ENCODE measurements at places on chromosomes 7 and 10.

DNA sequence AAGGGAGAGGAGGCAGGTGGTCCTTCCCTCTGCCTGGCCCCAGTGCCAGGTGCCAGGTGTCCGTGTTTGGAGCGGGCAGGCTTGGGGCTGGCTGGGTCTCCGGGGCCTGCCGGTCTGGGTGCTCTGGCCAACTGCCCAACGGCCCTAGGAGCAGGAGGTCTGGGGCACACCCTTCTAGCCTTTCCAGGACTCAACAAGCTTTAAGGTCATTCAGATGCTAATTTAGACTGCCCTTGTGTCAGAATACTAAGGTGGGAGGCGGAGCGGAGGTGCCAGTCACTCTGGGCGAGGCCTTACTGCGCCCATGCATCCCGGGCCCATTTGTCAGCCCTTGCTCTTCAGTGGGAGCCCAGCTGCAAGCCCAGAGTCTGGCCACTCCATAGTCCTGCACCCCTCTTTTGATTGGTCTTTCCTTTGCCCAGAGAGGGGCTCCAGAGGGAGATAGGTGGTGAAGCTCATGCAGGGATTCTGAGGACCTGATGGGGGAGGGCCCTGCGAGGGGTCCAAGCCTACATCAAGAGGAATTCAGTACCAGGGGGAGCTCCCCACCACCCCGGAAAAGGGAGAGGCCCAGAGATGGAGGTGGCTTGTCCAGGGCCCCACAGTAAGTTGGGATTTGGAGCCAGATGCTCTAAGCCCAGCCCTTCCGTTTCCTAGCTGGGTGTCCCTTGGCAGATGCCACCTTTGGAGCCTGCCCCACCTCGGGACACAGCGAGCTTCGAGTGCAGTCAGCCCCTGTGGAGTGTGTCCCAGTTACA lies 1.3 kb downstream of the PGAM2 start:
- no peak for DNase-seq

DNA sequence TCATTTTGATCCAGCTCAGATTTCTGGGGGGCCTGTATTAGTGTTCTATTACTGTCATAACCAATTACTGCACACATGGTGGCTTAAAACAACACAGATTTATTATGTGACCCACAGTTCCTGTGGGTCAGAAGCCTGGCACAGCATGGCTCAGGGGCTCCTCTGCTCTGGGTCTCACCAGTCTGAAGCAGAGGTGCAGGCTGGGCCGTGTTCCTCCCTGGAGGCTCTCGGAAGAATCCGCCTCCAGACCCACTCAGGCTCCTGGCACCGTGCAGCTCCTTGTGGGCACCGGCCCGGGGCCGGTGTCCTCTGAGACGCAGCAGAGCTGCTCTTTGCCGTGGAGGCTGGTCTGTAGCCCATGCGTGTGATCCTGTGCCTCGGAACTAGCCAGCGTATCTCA lies 61.5 kb downstream of the RAMP3 start:
- DNase-seq, result no peak

- no peak for DNase-seq
Measured at GRCh38 chr10:88849234-88849633, 2.4 kb downstream of the ANKRD22 start.

DNA sequence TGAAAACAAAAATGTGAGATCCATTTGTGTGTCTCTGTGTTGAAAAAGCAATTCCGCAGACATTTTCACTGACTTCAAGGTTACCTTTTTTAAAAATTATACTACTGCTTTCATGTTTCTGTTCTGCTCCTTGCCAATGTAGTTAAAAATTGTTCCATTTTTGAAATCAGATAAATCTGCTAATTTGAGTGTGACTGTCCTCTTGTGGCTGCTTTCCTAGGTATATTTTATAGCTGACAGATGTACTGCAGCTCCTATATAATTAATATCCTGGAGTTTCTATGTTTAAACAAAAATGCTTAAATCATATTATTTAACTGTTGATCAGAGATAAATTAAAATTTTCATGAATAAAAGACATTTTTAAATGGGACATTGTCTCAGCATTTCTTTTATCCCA lies 177.6 kb upstream of the LRRTM3 start:
- DNase-seq, result no peak

DNA sequence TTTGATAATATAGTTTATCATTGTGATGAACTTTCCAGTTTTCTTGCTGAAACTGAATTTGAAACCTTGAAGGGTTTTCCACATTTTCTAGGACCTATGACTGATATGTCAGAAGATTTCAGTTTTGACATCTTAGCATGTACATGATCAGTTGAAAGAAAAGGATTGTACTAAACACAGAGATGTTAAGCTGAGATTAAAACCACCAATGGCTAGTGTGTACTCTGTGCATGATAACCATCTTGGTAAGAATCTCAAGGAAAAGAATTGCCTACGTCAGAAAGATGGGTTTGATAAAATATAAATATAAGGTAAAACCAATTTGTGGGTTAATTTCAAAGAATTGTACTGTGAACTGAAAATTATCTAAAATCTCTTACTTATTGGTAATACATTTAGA lies 776.4 kb downstream of the GATA3 start:
- no peak for DNase-seq

GRCh38 chr7:14875941-14876587 lies 26.5 kb downstream of the DGKB start:
- no peak for DNase-seq

DNA sequence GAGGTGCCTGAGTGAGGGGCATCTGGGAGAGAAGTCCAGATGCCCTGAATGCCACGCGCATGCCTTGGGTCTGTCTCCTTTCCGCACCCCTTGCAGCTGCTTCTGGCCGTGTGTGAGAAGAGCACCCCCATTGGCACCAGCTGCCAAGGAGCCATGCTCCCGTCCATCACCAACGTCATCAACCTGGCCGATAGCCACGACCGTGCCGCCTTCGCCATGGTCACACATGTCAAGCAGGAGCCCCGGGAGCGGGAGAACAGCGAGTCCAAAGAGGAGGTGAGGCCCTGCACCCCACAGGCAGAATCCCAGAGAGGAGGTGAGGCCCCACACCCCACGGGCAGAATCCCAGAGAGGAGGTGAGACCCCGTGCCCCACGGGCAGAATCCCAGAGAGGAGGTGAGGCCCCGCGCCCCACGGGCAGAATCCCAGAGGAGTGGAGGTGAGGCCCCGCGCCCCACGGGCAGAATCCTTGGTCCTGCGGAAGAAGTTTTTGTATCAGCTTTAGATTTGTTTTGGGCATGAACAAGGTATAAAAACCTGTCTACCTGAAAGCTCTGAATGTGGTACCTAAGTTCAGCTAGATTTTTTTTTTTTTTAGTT lies 91.8 kb downstream of the TRRAP start:
- DNase-seq, result no peak

DNA sequence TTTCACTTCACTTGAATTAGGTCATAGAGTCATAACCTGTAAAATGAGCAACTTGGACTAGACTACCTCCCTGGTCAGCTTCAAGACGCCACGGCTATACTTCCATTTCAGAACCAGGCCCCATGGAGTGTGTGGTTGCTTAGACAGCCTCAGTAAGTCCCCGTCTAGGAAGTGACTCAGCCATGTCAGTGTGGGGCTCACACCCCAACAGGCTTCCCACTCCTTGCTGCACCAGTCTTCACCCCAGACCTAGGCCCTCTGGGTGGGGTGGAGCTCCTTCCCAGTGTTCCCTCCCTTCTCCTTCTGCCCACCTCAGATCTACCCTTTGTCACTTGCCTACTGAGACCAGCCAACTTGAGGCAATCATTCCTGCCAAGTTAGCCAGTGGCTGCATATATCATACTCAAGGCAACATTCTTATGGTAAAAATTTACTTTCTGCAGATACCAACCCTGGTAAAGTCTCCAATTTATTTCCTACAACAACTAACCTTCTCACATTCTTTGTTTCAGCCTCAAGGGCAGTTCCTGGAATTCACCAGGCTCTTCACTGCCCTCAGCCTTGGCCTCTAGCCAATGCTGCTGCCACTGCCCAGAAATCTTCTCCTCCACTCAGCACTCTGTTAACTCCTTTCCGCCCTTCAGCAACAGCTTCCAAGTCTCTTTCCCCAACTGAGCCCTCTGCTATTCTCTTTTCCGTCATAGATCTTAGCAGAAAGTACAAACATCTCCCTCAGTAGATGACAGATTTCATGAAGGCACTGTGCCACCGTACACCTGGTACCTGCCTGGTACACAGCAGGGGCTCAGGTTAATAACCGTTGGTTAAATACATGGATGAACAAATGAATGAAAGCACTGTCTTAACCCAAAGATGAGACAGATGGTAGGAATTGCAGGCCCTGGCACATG lies 31.3 kb upstream of the ZNRF2 start:
- no peak for DNase-seq

- no peak for DNase-seq
Measured at GRCh38 chr10:97676770-97677581, 10.1 kb downstream of the AVPI1 start.

- DNase-seq, result no peak
Measured at GRCh38 chr10:116069856-116070255, 203.2 kb downstream of the GFRA1 start.

- DNase-seq, result no peak
Measured at GRCh38 chr10:28060031-28060607, 61.2 kb upstream of the ODAD2 start.

- DNase-seq, result no peak
Measured at GRCh38 chr10:16853201-16853600, 36.0 kb upstream of the RSU1 start.

GRCh38 chr10:10213237-10213636 lies 804.4 kb upstream of the CELF2 start:
- DNase-seq, result no peak

GRCh38 chr10:133405272-133405671 lies 11.3 kb downstream of the MTG1 start:
- DNase-seq, result no peak

GRCh38 chr7:123916240-123916724 lies 8.8 kb upstream of the SPAM1 start:
- no peak for DNase-seq

DNA sequence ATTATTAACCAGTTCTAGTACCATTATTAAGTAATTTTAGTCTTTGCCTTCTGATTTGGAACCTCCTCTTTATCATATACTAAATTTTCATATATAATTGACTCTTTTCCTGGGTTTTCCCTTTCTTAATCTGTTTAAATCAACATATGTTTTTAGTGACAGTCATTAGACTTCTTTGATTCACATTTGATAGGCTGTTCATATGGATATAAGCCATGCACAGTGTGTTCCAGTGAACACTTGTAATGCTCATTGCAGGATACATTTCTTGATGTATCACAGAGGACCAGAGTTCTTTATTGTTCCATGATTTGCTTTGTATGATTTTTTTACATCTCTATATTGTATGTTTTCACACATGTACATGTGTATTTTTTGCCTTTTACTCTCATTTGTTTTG lies 114.0 kb downstream of the MLLT10 start:
- DNase-seq, result no peak

DNA sequence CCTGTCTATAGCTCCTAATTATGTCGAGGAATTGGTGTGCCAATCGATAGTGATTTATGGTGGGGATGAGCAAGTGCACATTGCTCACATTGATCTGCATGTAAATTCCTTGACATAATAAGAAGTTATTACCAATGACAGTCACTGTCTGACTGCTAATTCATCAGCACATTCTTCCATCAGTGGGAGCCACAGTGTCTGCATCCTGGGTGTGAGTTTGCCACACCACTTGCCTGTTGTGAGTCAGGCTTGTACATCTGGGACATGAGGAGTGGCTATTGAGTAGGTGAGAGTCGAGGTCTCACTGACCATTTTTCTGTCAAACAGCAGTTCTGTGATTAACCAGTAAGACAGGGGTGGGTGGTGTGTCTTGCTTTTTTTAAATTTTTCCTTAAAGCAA lies 263.4 kb downstream of the LRMDA start:
- no peak for DNase-seq

- DNase-seq, result no peak
Measured at GRCh38 chr7:5458921-5459480, 35.4 kb upstream of the TNRC18 start.

DNA sequence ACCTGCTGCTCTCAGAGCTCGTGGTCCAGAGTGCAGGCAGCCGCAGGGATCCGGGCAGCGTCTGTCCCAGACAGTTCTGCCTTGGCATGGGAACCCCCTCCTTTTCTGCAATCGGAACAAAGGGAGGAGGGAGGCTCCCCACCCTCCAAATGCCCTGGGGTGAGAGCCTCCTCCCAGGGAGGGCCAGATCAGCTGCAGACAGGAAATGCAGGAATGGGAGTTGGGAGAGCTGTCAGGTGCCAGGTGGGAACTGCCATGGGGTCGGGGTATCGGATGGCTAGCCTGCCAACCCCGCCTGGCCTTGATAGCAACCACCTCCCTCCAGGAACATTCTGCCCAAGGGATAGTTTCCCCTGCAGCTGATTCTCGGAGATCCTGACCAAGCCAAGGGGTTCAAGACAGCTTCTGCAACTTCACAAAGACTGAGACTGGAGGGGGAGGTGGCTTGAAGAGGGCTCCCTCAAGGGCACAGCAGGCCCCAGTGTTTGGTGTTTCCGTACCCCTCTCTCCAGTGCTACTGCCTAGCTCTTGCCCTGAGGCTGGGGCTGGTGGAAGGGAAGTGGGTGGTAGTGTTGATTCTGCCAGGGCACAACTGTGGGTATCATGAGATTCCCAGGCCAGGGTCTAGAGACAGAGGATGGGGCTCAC lies at the start of gene CALML5:
Gene CALML5, minus strand, starts transcription at position 78 of the 648 bp plus-strand sequence. CDS start 132 bp downstream, outside the sequence.
- DNase-seq, result no peak

- DNase-seq, result no peak
Measured at GRCh38 chr7:130884437-130885417, 150.7 kb upstream of the KLF14 start.

DNA sequence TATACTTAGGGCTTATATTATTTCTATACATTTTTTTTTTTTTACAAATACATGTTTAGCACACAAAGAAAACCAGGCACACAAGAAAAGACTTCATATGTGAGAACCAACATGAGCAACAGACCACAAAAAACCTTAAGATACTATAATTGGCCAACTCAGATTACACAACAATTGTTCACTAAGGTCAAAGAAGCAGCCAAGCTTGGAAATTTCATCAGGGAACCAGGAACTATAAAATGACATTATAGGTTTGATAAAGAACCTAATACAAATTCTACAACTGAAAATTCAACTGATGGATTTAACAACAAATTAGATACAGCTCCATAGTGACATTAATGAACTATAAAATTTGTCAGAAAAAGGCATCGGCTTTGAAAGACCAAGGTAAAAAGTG lies 4.4 kb upstream of the LUC7L2 start:
- DNase-seq, result no peak
